Activated CD8-positive, alpha-beta memory T cell treated with anti-CD3 and anti-CD28 coated beads for 36 hours (primary cell): ENCODE measurements at places on chromosomes 2 and 18. TPM values are rescaled to one million over a fixed set of nuclear protein-coding genes. Genes with fewer than 3 reads are reported as not detected.

PXDN gene
- total RNA-seq: 1.3 TPM

YES1 gene
- 32.2 TPM for total RNA-seq

SNRNP200 gene
- 200 TPM for total RNA-seq

EVX2 gene
- total RNA-seq: not detected

SERPINE2 gene
- 11.6 TPM for total RNA-seq

REEP1 gene
- total RNA-seq: 0.25 TPM

SIGLEC15 gene
- not detected for total RNA-seq

RAB6D gene
- not detected for total RNA-seq

TUBB8B gene
- not detected for total RNA-seq

KLF11 gene
- 6.6 TPM for total RNA-seq

RAX gene
- total RNA-seq: not detected

TTR gene
- not detected for total RNA-seq

SP9 gene
- total RNA-seq: not detected

ALKAL2 gene
- total RNA-seq: not detected

PRKAG3 gene
- total RNA-seq: not detected

ZNF396 gene
- total RNA-seq: 1.1 TPM

PLEK gene
- total RNA-seq: 20.0 TPM

GPR35 gene
- total RNA-seq: 13.3 TPM

GAL3ST2 gene
- 0.25 TPM for total RNA-seq

SLC4A3 gene
- total RNA-seq: 0.08 TPM

IL1A gene
- 3.9 TPM for total RNA-seq

MC4R gene
- not detected for total RNA-seq

MOCOS gene
- 0.19 TPM for total RNA-seq

EHD3 gene
- 1.7 TPM for total RNA-seq
